Activated T-helper 1 cell treated with anti-CD3 and anti-CD28 coated beads, Interleukin-2, amount 50 U/mL, for 16 hours (primary cell): ENCODE measurements at places on chromosomes 3 and 15.

GRCh38 chr3:45322616-45323015, 65.8 kb upstream of the LARS2 start:
- no peak for DNase-seq

GRCh38 chr15:98169551-98169950, 209.0 kb downstream of the ARRDC4 start:
- no peak for DNase-seq

GRCh38 chr3:88617283-88617682, 467.5 kb downstream of the C3orf38 start:
- no peak for DNase-seq

DNA sequence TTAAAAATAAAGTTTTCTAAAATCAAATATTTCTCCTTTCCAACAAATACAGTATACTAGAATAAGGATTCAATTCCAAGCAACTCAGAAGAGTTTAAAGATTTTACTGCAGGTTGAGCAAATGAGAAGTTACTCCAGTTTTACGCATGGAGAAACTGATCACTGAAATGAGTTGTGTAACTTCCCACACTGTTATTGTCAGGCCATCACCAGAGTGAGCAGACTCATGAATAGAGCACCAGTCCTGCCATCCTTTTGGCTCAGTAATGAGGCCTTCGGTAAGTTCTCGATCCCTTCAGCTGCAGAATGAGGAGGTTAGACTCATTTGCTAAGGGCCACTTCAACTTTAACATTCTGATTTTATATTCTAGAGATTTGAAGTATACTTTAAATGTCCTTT, 48.1 kb downstream of the OSBPL10 start:
- DNase-seq, result no peak

- DNase-seq, result no peak
Measured at GRCh38 chr15:64754663-64755426, 20.5 kb downstream of the RBPMS2 start.

- no peak for DNase-seq
Measured at GRCh38 chr3:115862099-115862498, 238.8 kb downstream of the GAP43 start.

DNA sequence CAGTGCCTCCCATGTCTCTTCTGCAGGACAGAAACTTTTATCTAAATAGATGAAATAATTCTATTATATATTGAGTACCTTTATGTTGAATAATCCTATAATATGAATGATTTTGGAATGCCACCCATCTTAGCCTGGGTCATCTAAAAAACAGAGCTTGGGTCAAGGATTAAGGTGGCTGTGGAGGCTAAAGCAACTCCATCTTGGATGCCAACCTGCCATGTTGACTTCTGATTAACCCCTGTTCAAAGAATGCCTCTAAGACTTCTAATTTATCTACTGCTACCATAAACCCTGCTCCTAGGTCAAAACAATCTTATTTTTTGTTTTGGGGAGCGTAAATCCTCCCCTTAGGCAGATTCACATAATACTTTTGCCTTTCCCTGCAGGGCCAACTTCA, 31.5 kb upstream of the C15orf39 start:
- no peak for DNase-seq

DNA sequence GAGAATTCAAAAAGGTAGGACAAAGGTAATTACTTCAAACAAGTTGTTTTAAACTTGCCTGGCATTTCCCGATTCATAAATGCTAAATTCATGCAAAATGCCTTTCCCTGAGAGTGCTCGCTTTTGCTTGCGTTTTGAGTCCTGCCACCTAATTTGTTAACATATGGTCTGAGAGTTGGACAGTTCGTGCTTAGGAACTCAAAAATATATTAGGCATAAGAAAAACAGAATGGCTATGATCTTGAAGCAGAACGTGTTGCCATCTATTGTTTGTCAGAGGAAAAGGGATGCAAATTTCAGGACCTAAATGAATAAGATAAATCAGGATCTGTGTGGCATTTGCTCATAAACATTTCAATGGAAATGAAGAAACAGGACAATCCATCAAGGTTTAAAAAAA, 195.8 kb downstream of the ZMAT3 start:
- DNase-seq, result no peak

DNA sequence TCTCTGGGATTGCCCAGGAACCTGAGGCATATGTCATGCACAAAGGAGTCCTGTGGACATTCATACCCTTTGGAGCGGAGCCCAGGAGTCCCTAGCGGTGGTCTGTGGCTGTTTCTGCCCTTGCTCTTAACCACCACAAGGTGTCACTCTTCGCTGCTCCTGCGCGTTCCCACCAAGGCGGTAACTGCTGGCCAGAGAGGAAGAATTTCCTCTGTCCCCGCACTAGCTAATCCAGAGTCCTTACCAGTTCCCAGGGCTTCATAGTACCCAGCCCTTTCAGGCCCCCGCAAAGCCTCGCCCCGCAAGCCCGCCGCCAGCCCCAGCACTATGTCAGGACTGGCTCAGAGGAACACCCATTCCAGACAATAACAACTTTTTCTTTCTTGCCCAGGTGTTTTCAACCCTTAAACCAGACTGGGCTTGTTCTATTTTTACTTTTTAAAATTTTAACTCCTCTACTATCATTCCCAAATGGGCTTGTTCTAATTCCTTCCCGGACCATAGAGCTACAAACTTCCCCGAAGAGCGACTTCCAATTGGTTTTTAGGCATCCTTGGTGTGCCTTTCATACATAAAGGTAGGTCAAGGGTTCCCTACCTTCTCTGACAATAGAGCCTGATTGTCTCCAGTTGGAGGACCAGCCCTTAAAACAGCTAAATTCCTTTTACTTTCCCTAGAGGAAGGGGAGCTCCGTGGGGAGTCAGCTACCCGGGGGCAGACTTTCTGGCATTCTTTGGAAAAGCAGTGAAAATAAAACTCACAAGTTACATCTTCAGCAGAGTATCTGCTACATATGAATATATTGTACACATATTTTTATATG, 31.8 kb upstream of the ZNF774 start:
- peak; percentile 34 for DNase-seq

DNA sequence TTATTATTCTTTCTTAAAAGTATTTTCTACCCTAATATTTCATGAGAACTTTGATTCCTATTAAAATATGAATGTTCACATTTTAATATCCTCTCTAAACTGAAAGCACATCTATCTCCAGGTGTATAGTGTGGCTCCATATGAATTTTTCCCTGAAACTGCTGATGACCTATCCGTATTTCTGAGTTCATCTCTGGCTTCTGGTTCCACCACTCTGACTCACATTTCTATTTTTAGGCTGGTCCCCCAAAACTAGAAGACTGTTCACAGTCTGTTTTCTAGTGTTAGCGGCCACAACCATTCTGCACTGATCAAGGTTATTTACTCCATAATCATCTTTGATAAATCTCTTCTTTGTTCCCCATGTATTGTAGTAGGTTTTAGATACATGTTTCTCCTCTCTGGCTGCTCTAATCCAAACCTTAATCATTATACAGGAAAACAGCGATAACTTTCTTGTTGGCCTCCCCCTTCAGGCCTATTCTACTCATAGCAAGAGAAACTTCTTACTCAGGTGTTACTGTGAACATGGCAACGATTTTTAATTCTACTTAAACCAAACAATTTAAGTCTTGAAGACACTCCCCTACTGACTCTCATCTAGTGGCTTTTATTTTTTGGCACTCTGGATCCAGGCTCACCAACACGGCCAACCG, 12.8 kb downstream of the ADPGK start:
- no peak for DNase-seq

GRCh38 chr3:154992655-154993054, 87.5 kb upstream of the MME start:
- no peak for DNase-seq

DNA sequence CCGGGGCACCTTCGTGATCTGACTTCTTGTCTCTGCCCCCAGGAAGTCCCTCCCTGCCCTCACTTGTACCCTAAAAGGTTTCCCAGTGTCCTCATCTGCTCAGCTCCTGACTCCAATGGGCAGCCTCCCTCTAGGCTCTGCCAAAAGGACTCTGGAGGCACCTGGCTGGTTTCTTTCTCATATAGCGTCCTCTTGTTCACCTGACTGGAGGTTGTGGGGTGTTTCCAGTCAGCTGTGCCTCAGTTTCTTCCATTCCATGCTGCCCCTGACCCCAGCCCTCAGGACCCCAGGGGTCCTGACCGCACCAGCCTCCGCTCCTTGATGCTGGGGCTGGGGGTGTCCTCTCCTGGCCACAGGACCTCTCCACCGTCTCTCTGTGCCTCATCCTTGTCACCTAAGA, 2.5 kb downstream of the PRR23E start:
- no peak for DNase-seq

DNA sequence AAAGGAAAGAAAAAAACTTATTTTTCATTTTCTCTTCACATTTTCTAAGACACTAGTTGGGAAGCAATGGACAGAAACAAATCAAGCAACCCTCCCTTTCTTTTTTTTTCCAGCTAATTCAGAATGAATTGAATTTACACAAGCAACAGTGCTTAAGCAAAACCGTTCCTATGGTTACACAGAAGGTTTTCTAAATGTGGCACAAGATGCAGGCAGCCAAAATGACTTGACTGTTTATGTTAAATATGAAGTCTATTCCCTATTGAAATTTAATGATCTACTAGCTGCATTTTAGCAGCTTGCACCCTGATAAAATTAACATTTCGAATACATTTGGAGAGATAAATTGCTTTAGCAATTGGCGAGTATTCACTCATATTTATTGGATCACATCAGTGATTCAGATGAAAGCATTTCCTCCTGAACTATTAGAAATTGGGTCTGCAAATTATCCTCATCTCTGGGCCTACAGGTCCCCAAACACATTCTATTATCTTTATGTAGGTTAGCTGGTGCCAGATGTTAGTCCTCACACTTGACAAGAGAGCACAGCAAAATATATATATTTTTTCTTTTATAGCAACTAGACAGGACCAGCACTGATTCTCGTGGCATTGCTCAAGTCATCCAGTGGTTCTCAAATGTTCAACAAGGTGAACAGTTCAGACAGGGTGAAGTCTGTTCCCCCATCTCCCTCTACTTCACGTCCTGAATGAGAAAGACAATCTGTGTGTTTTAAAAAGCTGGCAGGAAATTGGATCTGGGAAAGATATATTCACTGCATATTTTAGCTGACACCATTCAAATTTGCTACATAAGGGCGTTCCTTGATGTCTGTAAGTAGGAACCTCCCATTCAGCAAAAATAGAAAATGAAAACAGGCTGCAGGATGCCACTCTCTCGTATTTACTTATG, 463.6 kb upstream of the KCNMB2 start:
- DNase-seq, result no peak

GRCh38 chr3:21682206-21682605, 68.8 kb downstream of the ZNF385D start:
- no peak for DNase-seq

GRCh38 chr3:126184465-126185000, 4.1 kb upstream of the ALDH1L1 start:
- DNase-seq, result no peak

GRCh38 chr3:117630885-117631284, 921.3 kb downstream of the TUSC7 start:
- DNase-seq, result no peak

- no peak for DNase-seq
Measured at GRCh38 chr3:127034195-127034989, 51.5 kb downstream of the PLXNA1 start.

GRCh38 chr3:16313886-16314645, 49.1 kb downstream of the OXNAD1 start:
- DNase-seq, result no peak

GRCh38 chr15:68483165-68483564, 51.2 kb upstream of the ITGA11 start:
- no peak for DNase-seq

DNA sequence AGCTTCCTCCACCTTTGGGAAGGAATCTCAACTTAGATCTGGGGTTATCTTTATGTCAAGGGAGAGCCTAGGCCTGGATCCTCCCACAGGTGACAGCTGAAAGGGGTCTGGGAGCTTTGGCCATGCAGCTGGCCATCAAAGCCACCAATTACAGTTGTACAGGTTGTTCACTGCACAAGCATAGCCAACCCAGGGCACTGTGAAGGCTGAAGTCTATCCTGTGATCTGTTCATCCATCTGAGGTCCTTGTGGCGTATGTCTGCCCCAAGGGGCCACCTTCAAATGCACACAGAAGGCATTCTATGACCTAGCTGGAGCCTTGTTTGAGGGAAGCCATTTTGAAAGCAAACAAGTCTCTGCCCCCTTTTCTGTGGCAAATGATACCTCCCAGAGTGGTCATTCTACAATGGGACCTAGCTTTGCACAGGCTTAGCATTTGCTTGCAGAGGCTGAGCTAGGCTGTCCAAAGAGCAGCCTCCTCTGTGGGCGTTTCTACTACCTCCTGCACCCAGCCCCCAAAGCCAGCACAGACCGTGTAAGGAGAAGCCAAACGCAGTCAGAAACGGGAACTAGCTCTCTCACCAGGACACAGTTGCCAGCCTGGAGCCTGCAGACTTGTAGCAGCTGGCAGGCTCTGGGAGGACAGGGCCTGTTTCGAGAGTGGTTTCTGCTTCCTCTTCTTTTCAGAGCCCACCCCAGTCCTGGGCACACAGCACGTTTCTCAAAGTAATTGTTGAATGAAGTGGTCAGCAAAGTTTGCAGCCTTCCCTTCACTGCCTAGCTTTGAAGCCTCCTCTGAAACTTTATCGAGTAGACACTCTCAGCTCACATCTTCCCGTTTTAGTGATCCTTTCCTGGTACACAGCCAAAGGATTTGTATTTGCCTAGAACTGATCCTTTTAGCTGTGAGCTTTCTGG, 157.3 kb upstream of the SMAD3 start:
- no peak for DNase-seq

DNA sequence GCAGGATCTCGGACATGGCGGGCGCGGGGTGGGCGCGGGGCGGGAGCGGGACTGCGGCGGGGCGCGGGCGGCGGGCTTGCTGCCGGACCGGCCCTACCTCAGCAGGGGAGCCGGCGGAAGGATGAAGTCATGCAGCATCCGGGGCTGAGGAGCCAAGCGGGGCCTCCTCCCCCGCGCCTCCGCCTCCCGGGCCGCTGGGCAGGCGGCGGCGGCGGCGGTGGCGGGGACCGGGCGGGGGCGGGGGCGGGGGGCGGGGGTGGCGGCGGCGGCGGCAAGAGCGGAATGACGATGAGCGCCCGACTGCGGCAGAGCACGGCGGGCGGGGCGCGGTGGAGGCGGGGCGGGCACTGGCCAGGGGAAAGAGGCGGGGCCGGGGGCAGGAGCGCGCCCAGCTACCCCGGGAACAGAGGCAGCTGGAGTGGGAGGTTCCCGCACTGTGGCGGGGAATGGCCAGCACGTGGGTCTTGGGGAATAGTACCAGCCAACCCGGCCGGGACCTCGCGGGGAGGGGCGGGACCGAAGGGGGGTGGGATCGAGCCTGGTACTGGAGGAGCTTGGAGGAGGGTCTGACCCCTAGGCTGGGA, at the start of gene CAMK2N2:
CAMK2N2 (minus strand) TSS at position 284 of the 584 bp plus-strand sequence; CDS start at position 16, 268 bp downstream.
- DNase-seq, result no peak

GRCh38 chr3:27669591-27669990, 52.5 kb downstream of the EOMES start:
- no peak for DNase-seq
